ENCODE measurements at places on chromosomes 13 and 19. TPM values are rescaled to one million over a fixed set of nuclear protein-coding genes. Genes with fewer than 3 reads are reported as not detected.

Gene NTF4
- total RNA-seq = not detected

Gene TRIM28
- total RNA-seq = 377 TPM

Gene KLK5
- total RNA-seq = not detected

DNA sequence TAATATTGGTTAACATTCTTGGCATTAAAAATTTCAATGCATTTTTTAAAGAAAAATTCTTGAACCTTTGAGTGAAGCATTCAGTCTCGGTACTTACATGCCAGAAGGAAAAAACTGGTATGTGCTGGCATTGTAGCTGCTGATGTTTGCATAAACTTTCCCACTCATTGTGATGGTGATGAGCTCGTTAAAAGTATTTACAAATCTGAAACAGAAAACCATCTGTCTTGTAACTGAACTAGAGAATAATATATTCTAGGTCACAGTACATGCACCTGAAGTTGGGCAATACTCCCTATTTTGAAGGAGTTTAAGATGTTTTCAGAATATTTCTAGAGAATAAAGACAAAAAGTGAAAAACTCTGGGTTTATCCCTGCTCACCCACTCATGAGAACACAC, 64.1 kb downstream of the SLC15A1 start:
- no peak for DNase-seq

Gene ZNF888
- total RNA-seq = 2.9 TPM

Gene LILRA2
- total RNA-seq = not detected

Gene NCCRP1
- total RNA-seq = not detected

- DNase-seq = no peak
Measured at GRCh38 chr13:108807841-108808240, 178.4 kb downstream of the MYO16 start.

DNA sequence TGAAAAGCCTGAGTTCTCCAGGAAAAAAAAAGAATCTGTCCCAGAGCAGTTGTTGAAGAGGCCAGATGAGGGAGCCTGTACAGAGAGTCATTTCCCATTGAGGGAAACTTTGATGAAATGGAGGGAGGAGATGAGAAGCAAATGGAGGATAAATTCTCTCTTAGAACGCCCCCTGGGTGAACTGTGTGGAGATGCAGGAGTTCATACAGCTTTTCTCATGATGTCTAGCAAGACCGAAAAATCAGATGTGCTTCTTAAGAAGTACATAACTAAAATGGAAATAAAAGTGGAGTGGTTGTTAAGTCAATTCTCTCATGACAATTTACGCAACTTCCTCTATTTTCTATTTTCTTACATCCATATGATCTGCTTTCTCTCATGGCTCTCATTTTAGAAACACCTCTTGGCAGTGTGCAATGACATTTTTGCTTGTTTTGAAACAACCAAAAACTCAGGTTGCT, 1263.1 kb downstream of the PCDH9 start:
- peak; percentile 36 for DNase-seq

Gene ONECUT3
- not detected for total RNA-seq

- peak; percentile 53 for DNase-seq
Measured at GRCh38 chr19:45402298-45403061, 2.4 kb downstream of the PPP1R13L start.
